AG08395 (cell line): ENCODE measurements at places on chromosomes 2 and 18.

DNA sequence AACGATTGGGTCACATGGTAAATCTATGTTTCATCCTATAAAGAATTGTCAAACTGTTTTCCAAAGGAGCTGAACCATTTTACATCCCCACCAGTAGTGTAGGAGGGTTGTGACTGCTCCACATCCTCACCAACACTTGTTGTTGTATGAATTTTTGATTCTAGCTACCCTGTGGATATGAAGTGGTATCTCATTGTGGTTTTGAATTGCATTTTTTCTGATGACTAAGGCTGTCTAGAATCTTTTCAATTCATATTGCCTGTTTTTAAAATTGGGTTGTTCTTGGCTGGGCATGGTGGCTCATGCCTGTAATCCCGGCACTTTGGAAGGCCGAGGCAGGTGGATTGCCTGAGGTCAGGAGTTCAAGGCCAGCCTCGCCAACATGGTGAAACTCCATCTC, 44.5 kb downstream of the TXNL1 start:
- no peak for DNase-seq

DNA sequence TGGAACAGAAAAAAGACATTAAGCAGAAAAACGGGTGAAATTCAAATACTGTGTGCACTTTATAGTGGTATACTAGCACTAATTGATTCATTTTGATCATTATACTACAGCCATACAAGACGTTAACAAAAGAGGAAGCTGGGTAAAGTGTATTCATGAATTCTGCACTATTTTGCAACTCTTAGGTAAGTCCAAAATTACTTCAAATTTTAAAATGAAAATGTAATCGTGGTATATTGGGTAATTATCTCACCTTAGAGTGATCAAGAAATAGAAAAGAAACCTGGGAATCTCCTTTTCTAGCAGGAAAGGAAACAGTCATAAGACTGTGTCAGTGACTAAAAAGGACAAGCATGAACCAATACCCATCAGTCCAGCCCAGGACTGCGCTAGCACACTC, 5.4 kb downstream of the TGFBRAP1 start:
- no peak for DNase-seq

DNA sequence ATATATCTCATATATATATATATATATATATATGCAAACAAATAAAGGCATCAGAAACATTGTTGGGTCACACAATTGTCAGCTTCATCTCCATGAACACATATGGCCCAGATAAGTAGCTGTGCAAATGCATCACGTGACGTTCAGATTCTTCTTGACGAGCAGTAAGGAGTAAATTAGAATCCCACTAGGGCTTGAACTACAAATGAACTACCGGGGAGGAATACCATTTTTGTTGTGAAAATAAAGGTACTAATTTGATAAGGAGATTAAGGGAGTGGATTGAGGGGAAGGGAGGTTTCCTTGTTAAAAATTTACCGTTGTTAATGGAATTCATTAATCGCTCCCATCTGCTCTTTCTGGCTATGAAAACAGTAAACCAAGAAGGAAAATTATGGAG, 186.5 kb upstream of the COPS8 start:
- DNase-seq: no peak

DNA sequence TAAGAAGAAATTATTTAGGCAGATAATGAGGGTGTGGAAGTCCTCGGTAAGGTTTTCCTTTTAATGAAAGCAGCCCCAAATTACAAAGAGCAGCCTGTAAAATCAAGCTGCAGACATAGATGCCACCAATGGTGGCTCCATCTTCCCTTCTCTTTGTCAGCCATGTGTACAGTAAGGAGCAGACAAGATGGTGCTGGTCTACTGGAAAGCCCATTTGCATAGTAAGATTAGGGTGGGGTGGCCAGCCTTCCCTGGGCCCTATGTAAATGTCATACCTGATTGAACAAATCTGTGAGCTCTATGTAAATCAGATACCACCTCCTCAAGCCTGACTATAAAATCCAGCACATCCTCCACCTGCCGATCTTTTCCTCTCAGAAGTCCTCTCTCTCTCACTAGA, 154.4 kb upstream of the SERTAD2 start:
- DNase-seq: no peak

- DNase-seq: no peak
These were observed 5.6 kb upstream of the GPR17 start for GRCh38 chr2:127640082-127641072.
